Lower lobe of right lung (tissue), 2 donors: ENCODE measurements at places on chromosomes 5 and 9. TPM values are rescaled to one million over a fixed set of nuclear protein-coding genes. Genes with fewer than 3 reads are reported as not detected.

- peaks cover 51% of the 10 kb centered on the region for H3K36me3 ChIP-seq
- no peaks in the 10 kb centered on the region for H3K4me1 ChIP-seq
These were observed 42.1 kb downstream of the NKD2 start for GRCh38 chr5:1050423-1051365.

DNA sequence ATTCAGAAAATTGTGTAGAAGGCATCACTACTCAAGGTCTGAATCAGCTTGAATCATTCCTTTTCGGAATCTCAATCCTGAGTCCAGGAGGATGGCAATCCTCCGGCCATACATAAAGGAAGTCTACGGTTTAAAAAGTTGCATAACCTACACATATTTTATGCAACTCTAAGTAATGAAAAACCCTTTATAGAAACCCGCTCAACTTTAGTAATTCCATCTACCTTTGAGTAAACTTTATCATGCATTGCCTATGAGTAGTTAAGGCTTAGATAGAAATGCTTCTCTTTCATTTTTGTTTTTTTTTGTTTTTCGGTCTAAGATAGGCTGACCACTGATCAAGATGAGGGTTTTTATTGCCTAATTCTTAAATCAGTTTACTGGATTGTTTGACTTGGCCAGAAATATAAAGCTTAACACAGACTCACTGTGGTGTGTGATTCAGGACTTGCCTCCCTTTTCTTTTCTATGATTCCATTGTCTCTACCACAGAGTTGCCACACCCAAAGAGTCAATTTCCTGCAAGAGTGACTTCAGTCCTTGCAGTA, 85.0 kb downstream of the LURAP1L start:
- no peaks in the 10 kb centered on the region for H3K4me1 ChIP-seq
- DNase-seq, result no peak
- H3K4me3 ChIP-seq, result no peak overlapping the region
- no peak overlapping the region for H3K27ac ChIP-seq
- H3K36me3 ChIP-seq, result no peaks in the 10 kb centered on the region

DNA sequence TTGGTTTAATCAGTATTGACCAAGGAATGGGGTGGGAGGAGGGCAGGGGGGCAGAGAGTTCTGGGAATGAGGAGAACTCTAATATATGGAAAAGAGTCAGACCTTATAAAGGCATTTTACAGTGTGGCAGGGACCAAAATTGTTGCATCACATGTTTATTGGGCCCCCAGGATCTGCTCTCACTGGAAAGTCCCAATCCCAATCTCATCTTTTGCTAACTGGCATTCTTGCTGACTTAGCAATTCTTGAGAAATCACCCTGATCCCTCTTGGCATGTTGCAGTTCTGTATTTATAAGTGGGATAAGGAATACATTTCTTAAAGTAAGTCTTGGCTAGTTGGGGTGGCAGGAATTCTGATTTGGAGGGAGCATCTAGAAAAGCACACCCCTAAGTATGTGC, 104.4 kb upstream of the CXCL14 start:
- H3K4me1 ChIP-seq, result no peaks in the 10 kb centered on the region
- no peaks in the 10 kb centered on the region for H3K36me3 ChIP-seq
- H3K27me3 ChIP-seq, result no peaks in the 10 kb centered on the region
- DNase-seq, result no peak
- no peak overlapping the region for H3K27ac ChIP-seq

GRCh38 chr9:108727580-108728111, 128.1 kb downstream of the ACTL7B start:
- H3K27me3 ChIP-seq, result no peaks in the 10 kb centered on the region
- DNase-seq, result no peak
- H3K4me1 ChIP-seq, result no peaks in the 10 kb centered on the region
- no peaks in the 10 kb centered on the region for H3K36me3 ChIP-seq
- no peak overlapping the region for H3K27ac ChIP-seq
- no peak overlapping the region for H3K4me3 ChIP-seq

GRCh38 chr9:124813501-124814163, 36.7 kb downstream of the OLFML2A start:
- peaks cover 12% of the 10 kb centered on the region for H3K4me1 ChIP-seq
- H3K4me3 ChIP-seq, result no peak overlapping the region
- H3K27ac ChIP-seq, result no peak overlapping the region
- H3K36me3 ChIP-seq, result no peaks in the 10 kb centered on the region
- no peaks in the 10 kb centered on the region for H3K27me3 ChIP-seq

DNA sequence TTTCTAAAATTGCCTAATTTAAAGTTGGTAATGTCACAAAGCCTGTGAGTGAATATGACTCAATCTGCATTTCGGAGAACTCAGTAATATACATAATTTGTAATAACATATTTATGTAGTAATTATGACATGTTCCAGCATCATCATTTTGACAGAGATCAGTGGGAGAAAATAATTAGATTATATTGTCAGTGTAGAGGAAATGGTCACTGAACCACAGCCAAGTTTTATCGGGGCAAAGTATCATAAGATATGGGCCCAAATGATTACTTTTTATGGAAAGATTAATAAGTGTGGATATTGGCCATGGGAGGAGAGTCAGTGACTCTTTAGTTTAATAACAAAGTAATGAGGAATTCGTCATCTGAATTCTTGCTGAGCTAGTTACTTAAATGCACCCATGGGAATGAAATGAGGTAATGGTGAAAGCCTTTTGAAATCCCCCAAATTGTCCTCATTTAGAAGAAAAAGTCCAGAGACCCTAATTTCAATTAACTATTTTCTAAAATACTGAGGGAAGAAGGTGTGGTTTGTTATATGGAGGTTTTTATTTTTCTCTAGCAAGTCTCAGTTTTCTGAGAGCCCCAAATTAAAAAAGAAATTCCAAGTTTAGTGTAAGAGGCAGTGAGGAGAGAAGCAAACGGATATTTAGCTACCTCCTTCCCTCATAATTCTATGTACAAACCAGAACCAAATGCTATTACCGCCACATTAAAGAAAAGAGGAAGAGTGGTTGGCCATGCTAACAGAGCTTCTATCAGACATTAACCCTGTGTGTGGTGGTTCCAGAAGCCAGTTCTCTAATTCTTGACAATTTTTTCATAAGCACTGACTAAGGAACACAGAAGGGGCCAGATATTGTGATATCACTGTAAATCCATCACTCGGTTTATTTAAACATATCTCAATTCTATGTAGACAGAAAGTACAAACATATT, 37.7 kb upstream of the MRPS30 start:
- H3K36me3 ChIP-seq, result no peaks in the 10 kb centered on the region
- no peak for DNase-seq
- no peaks in the 10 kb centered on the region for H3K4me1 ChIP-seq
- no peaks in the 10 kb centered on the region for H3K27me3 ChIP-seq

Gene FSTL4
- total RNA-seq, result 1.9 TPM

- H3K27ac ChIP-seq, result no peak overlapping the region
- no peak overlapping the region for H3K4me3 ChIP-seq
These were observed 121.0 kb downstream of the PDZD2 start for GRCh38 chr5:31759925-31760324.

DNA sequence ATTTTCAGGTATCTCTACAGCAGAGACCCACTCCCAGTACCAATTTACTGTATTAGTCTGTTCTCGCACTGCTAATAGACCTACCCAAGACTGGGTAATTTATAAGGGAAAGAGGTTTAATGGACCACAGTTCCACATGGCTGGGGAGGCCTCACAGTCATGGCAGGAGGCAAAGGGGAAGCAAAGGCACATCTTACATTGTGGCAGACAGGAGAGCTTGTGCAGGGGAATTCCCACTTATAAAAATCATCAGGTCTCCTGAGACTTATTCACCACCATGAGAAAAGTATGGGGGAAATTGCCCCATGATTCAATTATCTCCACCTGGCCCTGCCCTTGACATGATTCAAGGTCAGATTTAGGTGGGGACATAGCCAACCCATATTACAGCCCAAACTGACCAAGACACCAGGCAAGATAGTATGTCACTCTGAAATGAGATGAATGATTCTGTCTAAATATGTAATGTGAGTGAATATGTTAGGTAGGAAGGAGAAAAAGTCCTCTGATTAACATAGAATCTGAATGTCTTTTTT, 182.5 kb upstream of the CDH12 start:
- DNase-seq, result no peak
- H3K4me1 ChIP-seq, result no peaks in the 10 kb centered on the region
- no peak overlapping the region for H3K27ac ChIP-seq
- no peak overlapping the region for H3K4me3 ChIP-seq
- H3K27me3 ChIP-seq, result no peaks in the 10 kb centered on the region

- no peak overlapping the region for H3K27ac ChIP-seq
- DNase-seq, result no peak
- H3K4me1 ChIP-seq, result no peaks in the 10 kb centered on the region
- H3K4me3 ChIP-seq, result no peak overlapping the region
- H3K36me3 ChIP-seq, result peaks cover 95% of the 10 kb centered on the region
- no peaks in the 10 kb centered on the region for H3K27me3 ChIP-seq
These were observed 40.0 kb downstream of the MARCHF6 start for GRCh38 chr5:10393491-10393890.

Gene BARHL1
- total RNA-seq, result not detected

GRCh38 chr9:96515621-96516470, 65.9 kb downstream of the HABP4 start:
- no peaks in the 10 kb centered on the region for H3K27me3 ChIP-seq
- DNase-seq, result no peak
- H3K4me3 ChIP-seq, result no peak overlapping the region
- H3K27ac ChIP-seq, result peak overlapping the region; percentile 59
- peaks cover 8% of the 10 kb centered on the region for H3K36me3 ChIP-seq

DNA sequence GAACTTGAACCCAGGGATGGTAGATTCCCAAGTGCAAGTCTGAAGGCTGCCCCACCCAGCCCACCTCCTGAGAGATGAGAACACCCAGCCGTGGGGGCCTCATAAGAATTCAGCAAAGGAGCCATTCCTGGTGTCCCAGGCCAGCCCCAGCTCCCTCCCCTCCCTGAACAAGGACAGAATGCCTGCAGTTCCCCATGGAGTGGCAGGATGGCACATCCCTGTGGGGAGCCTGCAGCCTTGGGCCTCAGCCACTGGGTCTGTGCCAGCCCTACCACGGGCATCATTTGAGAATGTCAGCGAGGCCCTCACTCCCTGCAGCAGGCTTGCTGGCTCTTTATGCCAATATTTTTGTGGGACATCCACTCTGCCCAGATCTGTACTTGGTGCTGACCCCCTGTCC, 36.2 kb upstream of the RAPGEF1 start:
- H3K4me3 ChIP-seq, result no peak overlapping the region
- no peak overlapping the region for H3K27ac ChIP-seq
- peaks cover 6% of the 10 kb centered on the region for H3K27me3 ChIP-seq
- H3K4me1 ChIP-seq, result no peaks in the 10 kb centered on the region
- no peaks in the 10 kb centered on the region for H3K36me3 ChIP-seq

- H3K36me3 ChIP-seq, result peaks cover 11% of the 10 kb centered on the region
- no peak overlapping the region for H3K27ac ChIP-seq
- no peak overlapping the region for H3K4me3 ChIP-seq
- DNase-seq, result no peak
- H3K4me1 ChIP-seq, result no peaks in the 10 kb centered on the region
- H3K27me3 ChIP-seq, result no peaks in the 10 kb centered on the region
These were observed 100.6 kb downstream of the HACD4 start for GRCh38 chr9:20930836-20931235.

DNA sequence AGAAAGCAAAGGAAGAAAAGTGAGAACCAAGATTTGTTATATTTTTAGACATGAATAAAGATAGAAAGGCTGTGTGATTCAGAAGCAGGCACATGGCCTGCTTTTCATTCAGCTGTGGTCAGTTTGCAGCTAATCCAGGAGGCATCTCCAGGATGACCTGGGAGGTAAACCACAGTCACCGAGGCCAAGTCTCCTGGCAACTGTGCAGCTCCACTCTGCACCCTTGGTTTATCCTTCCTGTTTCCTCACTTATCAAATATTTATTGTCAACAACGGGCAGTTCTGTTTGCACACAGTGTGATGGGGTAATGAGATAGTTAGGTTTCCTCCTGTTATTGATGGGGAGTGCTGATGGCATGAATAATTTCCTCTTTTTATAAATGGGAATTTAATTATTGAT, 243.0 kb downstream of the PSAT1 start:
- no peak overlapping the region for H3K27ac ChIP-seq
- no peak for DNase-seq
- H3K27me3 ChIP-seq, result no peaks in the 10 kb centered on the region
- H3K4me3 ChIP-seq, result no peak overlapping the region
- no peaks in the 10 kb centered on the region for H3K4me1 ChIP-seq

Gene PRDM9
- total RNA-seq, result not detected

Gene TNFSF8
- total RNA-seq, result 3.5 TPM

Gene EQTN
- not detected for total RNA-seq

Gene LCN12
- 1.9 TPM for total RNA-seq

- no peaks in the 10 kb centered on the region for H3K27me3 ChIP-seq
- H3K36me3 ChIP-seq, result peaks cover 36% of the 10 kb centered on the region
- H3K27ac ChIP-seq, result no peak overlapping the region
- DNase-seq, result no peak
These were observed 15.3 kb downstream of the PCDHGC5 start for GRCh38 chr5:141504216-141504615.

DNA sequence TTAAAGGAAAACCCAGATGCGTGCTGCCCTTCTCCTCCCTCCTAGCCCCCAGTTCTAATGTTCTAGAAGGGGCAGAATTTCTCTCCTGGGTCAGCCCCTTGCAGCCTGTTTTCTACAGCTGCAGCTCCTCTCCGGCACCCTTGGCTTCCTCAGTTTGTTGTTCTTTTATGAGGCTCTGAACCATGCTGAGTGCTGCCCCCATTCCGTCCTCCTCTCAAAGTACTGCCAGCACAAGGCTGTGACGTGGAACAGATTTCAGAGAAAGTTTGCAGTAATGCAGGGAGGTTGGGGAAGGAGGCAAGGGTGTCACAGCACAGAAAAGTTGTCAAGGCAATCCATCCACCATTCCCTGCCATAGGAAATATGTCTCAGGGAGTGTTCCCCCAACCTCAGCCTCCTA, 63.3 kb downstream of the RGS3 start:
- H3K27ac ChIP-seq, result peak overlapping the region; percentile 58
- no peak for DNase-seq
- no peaks in the 10 kb centered on the region for H3K27me3 ChIP-seq
- H3K4me3 ChIP-seq, result no peak overlapping the region
- peaks cover 38% of the 10 kb centered on the region for H3K36me3 ChIP-seq

DNA sequence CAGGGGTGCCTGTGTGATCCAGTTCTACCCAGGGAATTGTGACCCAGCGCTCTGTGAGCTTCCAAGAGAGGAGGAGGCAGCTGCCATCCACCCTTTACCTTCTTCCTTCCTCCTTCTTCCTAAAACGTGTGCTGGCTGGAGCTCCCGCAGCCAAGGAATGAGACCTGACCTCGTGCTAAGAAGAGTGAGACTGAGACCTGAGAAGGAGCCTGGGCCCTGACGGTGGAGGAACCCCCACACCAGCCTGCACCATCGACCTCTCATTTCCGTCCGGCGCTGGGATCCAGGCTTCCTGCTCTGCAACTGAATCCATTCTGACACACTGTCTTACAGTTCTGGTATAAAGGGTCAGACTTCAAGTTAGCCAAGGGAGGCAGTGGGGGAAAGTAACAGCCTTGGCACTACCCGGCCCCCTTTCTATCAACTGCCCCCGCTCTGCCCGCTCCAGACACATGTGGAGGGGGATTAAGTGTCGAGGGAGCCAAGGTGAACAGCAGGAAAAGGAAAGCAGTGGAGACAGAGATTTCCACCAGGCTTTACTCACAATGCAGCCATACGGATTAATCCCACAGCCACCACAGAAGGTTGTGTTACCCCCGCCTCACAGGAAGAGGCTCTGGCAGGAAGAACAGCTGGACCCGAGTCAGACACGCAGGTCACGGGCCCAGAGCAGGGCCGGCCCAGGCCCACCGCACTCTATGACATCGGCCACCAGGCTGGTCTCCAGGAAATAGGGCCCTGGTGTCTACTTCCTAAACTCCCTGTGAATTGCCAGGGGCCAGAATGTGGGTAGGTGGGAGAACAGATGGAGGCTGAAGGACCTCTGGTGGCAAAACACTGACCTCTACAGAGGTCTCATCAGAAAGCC, 15.8 kb downstream of the MGAT1 start:
- no peak for DNase-seq
- H3K36me3 ChIP-seq, result peaks cover 41% of the 10 kb centered on the region
- H3K4me3 ChIP-seq, result no peak overlapping the region
- H3K27ac ChIP-seq, result peak overlapping the region; percentile 76
- H3K4me1 ChIP-seq, result peaks cover 44% of the 10 kb centered on the region

Gene PCDHB4
- 2.2 TPM for total RNA-seq

Gene FBN2
- 0.83 TPM for total RNA-seq
